Non-pigmented ciliary epithelial cell (primary cell): ENCODE measurements at places on chromosomes 6 and 20.

GRCh38 chr6:1705630-1706029 is 95.9 kb downstream of the FOXC1 start:
- no peak for DNase-seq

DNA sequence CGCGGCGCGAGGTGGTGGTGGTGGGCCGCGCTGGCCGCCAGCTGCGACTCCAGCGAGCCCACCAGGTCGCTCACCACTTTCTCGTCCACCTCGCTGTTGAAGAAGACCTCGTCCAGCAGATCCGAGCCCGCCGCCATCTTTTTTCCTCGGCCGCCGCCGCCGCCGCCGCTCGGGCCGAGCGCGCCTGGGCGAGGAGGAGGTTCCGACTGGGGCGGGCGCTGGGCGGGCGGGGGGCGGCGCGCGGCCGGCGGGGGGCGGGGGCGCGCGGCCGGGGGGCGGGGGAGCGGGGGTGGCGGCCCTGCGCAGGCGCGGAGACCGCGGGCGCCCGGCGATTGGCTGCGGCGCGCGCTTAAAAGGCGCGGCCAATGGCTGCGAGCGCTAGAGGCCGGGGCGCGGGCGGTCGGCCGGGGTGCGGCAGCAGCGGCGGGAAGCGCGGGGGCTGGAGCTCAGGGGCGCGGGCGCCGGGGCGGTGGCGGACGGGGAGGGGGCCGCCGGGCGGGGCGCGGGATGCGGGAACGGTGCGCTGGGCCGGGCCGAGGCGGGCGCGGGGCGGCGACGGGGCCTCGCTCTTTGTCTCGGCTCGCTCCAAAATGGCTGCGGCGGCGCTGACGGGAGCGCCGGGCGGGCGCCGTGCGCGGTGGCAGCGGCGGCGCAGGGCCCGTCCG is at the start of gene TAF4:
TAF4 (minus strand) TSS at position 208 of the 665 bp plus-strand sequence; CDS start at position 137, 71 bp downstream.
- no peak for DNase-seq

- DNase-seq = no peak
These were observed 111.1 kb downstream of the FOXC1 start for GRCh38 chr6:1720620-1721322.

GRCh38 chr20:48843057-48843806 is 15.4 kb upstream of the PREX1 start:
- no peak for DNase-seq

DNA sequence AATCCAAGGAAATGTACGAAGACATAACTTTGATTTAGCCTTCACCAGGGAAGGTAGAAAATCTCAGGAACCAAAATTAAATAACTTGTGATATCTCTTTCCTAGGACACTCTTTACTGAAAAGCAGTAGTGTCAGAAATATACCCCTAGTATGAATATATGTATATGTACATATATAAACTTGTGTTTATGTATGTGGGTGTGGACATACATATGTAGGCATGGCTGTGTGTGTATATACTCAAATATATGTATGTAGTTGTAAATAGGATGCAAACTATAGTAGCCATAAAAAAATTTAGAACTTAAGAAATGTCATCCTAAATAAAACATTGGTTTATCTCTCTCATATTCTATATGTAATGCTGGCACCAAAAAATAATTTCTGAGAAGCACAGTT is 500.8 kb downstream of the ADGRB3 start:
- no peak for DNase-seq

- DNase-seq = no peak
These were observed 508.0 kb downstream of the TBC1D32 start for GRCh38 chr6:120826253-120826652.

GRCh38 chr6:100202417-100203194 is 208.6 kb upstream of the MCHR2 start:
- DNase-seq = peak; percentile 84

DNA sequence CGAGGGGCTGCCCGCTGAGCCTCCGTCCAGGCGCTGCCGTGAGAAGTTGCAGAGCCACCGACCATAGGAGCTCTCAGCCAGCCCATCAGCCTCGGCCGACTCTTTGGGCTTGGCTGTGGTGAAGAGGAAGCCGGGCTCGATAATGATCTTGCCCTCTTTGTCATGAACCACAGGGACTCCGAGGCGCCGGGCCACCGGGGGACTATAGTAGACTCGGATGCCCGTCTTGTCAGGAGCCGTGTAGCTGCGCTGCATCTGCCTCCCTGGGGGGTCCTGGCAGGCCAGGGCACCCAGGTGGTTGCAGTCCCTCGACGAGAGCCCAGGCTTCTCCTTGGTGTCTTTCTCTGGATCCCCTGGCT is 20.5 kb upstream of the DSN1 start:
- no peak for DNase-seq

DNA sequence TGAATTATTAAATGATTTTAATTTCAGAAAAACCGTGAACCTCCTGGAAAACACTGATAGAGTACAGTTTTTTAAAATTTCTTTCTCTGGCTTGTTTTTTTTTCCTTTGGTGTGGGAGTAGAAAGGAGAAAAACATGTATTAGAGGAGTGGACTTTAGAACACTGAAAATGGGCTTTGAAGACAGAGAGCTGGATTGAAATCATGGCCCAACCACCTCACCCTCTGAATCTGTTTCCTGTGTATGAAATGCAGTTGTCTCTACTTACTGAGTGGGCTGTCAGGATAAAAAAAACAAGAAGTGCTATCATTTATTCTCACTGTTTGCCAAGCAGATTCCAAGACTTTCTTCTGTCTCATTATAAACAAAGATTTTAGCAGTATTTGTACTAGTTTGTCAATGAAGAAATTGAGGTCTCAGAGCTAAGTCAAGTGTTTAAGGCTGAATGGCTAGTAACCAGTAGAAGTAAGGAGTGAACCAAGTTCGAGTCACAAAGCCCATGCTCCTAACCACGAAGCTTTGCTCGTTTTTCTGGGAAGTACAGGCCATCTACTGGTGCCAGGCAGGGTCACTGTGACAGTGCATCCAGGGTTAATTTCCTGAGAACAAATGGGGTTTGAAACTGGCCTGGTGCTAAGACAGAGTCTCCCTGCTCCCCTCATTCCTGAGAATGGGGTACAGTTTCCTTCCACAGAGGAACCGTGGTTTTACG is 256.4 kb downstream of the TMEM242 start:
- DNase-seq = no peak

DNA sequence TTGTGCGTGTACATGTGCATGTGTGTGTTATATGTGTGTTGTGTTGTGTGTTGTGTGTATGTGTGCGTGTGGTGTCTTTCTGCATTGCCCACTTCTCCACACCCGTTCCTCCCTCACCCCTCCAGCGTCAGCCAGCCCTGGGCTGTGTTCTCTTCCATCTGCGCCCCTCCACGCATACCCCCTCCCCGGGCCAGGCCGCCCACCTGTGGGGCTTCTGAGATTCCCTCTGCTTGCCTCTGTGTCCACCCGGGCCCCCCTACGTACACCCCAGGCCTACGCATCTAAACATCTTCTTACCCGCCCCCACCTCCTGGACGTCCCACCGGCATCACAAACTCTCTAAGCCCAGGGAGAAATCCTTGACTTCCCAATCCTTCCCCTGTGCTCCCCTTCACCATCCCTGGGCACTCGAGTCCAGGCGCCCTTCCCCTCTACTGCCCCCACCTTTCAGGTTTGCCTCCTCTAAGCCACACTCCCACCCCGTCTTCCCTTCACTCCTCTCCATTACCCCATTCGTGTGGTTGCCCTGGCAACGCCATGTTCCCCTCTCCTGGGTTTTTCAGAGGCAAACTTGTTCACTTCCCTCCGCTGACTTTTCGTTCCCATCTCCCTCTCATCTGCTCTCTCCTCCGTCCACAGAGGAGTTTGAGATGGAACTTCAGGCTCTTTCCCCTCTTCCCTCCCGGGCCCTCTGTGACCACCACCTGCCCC is 81.7 kb upstream of the NNAT start:
- DNase-seq = no peak

DNA sequence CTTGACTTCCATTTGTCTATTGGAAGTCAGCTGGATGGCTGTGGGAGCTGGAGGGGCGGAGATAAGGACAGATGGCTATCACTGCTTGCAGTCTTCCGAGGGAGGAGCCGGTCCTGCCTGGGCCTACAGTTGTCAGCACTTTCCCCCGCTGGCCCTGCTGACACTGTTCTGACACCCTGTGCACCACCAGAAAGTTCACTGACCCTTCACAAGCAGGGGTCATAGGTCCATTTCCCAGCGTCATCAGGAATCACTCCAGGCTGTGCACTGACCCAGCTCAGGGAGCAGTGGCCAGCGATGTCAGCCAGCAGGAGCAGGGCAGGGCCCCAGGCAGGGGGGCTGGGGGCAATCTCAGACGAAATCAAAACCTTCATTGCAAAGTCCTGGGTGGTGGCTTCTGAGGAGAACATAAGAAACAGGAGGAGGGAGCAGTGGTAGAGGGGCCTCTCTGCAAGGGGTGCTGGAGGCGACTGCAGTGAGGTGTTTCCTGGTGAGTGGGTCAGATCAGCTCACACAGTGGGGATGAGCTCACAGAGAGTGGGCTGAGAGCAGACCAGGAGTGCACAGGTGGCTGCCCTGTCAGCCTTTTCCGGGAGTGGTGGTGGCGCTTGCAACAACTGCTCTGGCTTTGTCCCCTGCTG is 26.5 kb upstream of the PLEKHG1 start:
- DNase-seq = no peak

DNA sequence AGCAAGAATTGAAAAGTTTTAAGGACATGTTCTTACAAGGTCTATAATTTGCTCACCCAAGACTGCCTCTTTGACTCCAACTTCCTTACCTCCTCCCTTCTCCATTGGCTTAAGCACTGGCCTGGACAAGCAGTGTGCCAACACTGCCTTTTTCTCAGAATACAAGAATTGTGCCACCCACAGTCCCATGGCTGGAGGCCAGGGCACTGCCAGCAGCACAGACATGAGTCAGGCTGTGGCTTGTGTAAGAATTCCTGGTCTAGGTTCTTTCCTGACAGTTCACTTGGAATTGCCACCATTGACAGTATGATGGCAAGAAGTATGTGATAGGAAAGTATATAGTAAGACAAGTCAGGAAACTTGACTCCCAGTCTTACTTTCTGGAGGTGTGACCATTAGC is 202.7 kb upstream of the MARCKS start:
- no peak for DNase-seq

DNA sequence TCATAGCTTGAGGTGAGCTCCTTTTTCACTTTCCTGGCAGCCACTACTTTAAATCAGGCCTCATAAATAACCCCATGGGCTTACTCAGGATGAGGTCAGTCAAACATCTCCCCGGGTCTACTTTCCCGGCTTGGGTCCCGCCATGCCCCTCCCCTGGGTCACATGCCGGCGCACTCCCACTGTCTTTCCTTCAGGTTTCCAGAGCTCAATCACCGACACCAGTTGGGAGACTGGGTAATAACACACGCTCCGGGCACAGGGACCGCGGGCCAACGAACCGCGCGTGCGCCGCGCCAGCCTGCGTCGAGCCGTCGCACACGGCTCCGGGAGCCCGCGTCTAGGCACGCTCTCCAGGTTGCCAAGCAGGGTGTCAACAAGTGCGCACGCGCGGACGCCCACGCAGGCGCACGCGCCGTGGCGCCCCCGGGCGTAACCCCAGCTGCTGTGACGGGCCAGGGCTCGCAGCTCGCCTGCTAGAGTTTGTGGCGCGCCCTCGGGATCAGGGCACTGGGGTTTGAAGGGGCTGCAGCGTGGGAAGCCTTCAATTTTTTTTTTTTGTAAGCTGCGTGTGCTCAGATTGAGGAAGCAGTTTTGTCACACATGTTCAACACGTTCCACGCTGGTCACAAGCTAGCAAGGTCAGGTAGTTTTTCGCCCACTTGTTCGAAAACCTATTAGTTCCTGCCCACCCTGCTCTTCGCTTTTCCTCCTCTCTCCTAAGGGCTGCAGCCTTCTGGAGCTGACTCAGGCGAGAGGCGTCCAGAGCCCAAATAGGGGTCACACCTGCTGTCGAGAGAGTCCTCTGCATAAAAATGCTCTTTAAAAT is 31.8 kb downstream of the TFAP2B start:
- no peak for DNase-seq
